ENCODE measurements at places on chromosomes 2 and 18.

DNA sequence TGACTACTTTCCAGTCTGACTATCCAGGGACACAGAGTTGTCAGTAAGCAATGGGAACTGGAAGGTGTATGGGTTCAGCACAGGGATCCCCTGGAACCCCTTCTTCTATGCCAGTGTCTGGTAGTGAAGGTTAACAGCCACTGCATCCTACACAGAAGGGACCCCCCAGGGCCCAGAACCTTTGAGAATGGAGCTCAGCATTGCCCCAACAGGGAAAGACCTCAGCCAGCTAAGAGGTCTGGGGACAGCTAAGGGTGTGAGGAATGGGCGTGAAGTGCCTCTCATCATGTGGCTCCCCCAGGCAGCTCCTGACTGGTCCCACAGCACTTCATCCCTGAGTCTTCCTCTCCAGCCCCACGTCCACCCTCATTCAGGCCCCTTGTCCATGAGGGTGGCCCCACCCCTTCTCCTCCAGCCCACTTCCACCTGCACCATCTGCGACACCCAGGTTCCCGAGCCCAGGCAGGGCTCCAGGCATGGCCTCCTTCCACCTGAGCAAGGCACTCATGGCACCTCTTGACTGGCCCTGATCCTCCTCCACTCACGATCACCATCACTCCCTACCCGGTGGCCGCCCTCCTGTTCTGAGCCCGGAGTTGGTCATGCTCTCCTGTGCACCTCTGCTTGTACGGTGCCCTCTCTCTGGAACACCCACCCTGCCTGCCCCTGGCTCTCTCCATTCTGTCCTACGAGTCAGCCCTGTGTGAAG, 77.1 kb downstream of the SFXN5 start:
- no peak for DNase-seq

GRCh38 chr2:123894167-123894566, 130.9 kb upstream of the CNTNAP5 start:
- no peak for DNase-seq

DNA sequence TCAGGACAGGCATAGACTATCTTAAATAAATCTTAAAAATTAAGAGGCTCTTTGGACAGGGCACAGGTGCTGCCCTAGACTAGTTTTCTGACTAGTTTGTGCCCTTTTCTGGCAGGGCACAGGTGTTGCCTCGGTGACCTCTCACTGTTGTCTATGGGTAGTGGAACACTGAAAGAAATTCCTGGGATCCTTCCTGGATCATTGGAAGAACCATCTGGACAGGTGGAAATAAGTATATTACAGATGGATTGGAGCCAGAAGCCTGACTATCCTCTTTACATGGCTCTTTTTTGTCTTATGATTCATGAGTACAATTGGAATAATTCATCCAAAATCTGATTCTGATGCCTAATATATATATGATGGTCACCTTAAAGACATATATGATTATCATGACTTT, 286.6 kb downstream of the RIT2 start:
- DNase-seq: no peak

DNA sequence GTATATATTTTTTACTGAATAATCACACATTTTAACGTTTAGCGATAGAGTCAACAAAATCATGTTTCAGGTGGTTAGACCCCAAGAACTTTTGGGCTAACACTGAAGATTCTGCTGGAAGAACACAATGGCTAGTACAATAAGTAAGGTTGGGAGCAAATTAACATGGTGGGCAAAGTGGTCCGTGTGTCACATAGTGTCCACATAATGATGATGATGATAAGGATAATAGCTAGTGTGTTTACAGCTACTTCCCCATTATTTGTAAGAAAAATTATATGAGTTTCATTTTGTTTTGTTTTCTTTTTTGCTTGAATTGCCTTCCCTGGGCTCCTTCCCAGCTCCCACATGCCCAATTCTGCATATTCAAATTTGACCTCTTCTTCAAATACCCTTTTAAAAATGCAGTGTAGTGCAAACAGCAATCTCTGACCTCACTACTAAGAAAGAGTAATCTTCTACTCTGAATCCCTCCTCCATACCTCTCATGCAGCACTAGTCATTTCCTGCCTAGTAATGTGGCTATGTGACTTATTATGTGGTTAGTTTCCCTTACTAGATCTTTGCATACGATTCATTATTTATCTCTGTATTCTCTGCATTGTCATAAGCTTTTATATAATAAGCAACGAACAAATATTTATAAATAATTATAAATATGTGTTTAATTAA, 16.9 kb upstream of the VPS54 start:
- no peak for DNase-seq
